Stimulated activated memory B cell treated with anti-CD40 and anti-IgM and Interleukin-4, amounts not matched to agents 10 μg/mL and 1 μg/mL and 100 μg/mL, for 72 hours (primary cell): ENCODE measurements at places on chromosomes 11 and 22.

DNA sequence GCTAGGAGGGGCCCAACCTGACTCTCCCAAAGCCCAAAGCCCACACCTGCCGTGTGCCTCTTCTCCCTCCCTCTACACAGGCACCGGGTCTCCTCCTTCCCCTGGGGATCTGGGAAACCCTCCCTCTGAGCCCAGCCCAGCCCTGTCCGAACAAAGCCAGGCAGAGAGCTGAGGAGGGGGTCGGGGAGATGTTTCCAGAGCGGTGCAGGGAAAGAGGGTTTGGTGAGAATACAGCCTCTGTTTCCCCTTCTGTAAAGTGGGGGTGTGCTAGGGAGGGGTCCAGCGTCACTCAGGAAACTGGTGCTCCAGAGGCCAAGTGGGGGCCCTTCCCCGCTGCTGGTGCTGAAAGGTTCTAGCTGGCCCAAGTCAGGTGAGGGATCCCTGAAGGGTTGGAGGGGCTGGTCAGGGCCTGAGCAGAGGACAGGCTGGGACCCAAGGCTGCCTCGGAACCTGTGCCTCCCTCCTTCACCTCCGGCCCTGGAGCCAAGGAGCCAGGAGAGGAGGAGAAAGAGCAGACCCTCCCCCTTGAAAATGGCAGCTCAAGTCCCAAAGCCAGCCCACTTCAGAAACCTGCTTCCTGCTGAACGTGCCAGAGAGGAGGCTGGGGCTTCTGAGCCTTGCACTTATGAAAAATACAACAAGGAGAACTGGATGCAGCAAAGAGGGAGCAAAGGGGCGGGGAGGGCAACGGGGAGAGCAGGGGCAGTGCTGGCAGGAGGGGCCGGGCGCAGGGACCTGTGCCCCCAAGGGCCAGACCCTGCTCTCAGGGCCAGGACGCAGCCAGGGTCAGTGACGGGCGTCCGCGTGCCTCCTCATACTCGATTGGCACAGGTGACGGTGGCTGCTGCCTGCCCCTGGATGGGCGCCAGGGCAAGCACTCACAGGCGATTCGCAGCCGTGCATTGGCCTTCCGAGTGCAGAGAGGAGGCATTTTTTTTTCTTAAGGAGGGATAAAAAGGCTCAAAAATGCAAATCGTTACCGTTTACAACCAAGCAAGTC lies 43.2 kb downstream of the MACROD1 start:
- no peak for ATAC-seq

DNA sequence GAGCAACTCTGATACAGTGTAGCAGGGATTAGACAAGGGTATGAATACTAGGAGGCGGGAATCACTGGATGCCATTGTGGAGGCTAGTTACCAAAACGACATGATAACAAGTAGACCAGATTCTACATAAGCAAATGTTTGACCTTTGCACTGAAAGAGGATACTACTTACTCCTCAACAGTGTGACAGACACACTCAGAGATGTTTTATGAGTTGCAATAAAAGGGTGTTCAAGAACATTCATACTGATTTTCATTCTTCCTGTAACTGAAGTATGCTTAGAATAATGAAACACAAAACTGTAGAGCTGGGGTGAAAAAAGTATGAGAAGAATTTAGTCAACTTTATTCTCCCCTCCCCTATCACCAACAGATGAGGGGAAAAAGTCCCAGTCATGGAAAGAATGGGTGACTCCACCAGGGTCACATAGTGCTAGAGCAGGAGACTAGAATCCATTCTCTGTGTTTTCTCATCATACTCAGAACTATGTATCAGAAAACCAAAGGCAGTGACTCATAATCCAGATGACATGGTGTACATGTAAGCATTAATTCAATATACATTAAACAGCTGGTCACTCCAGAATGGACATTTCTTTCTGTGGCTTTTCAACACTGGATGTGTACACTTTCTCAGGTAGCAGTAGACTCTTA lies 32.8 kb downstream of the ARHGAP20 start:
- no peak for ATAC-seq

DNA sequence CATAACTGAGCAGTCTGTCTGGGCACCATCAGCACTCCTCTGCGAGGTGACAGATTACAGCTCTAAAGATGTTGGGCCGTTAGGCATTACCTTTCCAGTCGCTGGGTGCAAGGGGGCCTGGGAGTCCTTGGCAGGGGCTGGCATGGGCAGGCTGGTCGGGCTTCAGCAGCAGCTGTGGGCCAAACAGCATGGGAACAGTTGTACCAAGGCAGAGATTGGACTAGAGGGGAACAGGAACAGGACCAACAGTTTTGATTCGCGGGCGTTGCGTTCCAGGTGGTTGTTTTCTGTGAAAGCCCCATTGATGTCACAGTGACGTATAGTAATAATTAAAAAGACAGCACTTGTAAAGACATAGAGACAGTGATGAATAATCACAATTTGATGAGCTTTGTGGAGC lies 25.8 kb upstream of the B3GAT1 start:
- no peak for ATAC-seq

DNA sequence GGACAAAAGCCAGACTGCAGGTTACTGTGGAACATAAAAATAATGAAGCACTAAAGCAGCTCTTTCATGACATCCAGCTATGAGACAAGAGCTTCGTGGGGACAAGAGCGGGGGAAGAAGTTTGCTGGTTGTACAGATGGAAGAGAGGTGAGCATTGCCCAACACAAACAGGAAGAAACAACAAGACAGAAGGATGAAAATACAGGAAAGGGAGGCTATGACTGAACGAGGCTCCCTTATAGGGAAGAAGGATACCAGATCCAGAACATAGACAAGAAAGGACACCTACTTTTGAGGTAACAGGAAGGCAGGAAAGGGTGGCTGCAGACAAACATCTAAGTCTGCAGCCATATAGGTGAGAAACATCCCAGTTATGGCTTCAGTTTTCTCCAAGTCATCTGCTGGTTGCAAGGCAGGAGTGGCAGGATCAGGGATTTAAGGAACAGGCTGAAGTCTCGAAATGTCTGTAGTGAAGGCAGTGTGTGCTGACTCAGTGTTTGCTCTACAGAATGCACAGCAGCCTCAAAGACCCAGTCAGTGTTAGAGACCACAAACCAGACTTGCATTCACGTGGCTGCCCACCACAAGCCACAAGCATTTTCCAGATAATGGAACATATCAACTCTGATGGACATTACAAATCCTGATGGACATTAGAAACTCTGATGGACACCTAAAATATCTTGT lies 1.9 kb downstream of the CLTCL1 start:
- no peak for ATAC-seq

- no peak for ATAC-seq
Observed at GRCh38 chr11:7501894-7502293, 11.9 kb upstream of the PPFIBP2 start.
